ENCODE measurements at places on chromosomes 16 and 17.

- no peak for DNase-seq
Observed at GRCh38 chr16:50388496-50388895, 19.7 kb upstream of the BRD7 start.

GRCh38 chr16:57591870-57592485 is 36.5 kb upstream of the ADGRG1 start:
- no peak for DNase-seq

DNA sequence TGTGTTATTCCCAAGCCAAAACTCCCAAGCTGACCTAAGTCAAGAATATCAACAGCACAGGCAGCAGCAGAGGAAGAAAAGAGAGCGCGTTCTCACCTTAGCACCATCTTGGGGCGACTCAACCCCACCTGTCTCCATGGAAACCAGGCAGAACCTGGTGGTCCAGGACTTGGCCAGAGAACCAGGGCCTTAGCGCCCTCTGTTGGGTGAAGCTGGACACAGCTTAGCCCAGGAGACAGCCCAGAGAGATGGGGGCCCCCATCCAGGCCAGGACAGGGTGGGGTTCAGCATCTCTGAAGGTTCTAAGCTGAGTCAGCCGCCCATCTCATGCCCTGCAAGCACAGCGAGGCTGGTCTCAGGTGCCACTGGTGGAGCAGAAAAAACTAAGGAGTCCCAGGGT is 60.1 kb upstream of the TMEM132E start:
- DNase-seq, result no peak

GRCh38 chr16:55480228-55480655 is 1.2 kb downstream of the MMP2 start:
- DNase-seq, result no peak

- DNase-seq, result no peak
Observed at GRCh38 chr16:72995151-72995881, 52.6 kb downstream of the ZFHX3 start.

GRCh38 chr17:50631195-50631907 is 3.3 kb upstream of the ABCC3 start:
- no peak for DNase-seq

DNA sequence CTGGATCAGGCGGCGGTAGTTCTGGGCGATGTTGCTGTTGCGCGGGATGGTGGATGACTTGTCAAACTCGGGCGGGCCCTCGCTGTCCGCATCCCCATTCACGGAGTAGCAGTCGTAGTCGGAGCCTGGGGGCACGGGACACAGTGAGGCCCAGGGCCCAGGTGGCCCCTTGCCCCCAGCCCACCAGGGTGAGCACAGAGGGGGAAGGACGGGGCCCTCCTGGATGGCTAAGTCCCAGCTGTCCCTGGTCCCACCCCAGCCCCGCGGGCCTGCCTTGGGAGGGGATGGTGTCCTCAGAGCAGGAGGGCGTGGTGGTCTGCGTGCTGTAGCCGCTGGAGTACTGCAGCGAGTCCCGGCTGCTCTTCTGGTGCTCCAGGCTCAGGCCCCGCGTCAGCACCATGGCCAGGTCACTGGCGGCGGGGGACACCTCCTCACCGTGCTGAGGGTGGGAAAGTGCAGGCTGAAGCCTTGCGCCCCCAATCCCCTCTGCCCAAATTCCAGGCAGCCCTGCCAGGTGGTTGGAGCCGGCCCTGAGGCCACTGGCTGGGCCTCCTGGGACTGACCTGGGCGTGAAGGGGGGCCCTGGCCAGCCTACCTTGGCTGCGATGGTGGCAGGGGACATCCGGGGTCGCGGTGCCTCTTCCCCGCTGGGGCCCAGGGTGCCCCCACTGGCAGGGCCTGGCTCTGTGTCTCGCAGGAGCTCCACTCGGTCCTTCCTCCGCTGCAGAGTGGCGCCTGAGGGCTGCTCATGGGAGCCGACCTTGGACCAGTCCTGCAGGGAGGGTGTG is 18.2 kb downstream of the IL34 start:
- no peak for DNase-seq

- DNase-seq, result no peak
Observed at GRCh38 chr17:39064819-39065218, 86.6 kb downstream of the PLXDC1 start.
